ENCODE measurements at places on chromosomes 16 and 17.

DNA sequence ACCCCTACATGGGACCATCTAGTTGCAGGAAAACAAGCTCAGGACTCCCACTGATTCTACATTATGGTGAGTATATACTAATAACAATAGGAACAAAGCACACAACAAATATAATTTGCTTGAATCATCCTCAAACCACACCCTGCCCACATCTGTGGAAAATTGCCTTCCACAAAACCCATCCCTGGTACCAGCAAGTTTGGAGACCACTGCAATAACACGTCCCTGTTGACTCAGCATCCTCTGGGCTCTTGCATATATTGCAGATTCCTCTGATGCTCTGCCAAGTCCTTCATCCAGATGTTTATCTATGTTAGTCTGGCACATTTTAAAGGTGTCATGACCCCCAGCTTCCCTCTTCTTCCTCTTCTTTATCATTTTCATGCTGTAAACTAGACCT is 138.4 kb downstream of the PCTP start:
- no peak for DNase-seq

DNA sequence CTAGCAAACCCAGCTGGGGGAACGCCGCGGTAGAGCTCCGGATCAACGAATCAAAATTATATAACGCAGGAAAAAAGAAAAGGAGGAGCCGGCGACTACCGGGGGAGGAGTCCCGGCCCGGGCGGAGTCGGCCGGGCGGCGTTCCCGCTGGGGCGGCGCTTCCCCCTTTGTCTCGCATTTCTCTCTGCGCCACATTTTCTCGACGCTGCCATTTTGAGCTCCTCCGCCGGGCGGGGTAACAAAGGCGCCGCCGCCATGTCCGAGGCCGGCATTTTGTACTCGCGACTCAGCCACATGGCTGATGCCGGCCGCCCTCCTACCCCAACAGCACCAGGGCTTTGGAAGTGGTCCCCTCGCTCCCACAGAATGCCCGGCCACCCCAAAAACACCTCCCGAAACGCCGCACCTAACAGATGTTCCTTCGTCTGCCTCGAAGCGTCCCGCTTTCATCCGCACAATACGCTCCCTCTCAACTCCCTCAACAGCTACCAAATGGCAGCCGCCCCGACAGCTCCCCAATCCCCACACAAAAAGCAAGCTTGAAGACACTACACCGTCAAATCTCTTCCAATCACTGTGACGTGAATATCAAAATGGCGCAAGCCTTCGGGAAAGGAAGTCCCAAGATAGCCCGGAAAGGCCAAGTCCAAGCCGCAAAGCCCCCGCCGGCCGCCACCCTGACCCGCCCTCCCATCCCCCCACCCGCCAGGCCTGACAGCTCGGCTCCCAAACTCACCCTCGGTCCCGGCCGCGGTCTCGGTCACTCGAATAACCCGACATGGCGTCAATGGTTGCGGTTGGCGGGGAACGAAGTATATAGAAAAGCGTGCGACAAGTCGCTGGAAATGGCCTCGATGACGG is 519 bp downstream of the DDX5 start:
- peak; percentile 93 for DNase-seq

DNA sequence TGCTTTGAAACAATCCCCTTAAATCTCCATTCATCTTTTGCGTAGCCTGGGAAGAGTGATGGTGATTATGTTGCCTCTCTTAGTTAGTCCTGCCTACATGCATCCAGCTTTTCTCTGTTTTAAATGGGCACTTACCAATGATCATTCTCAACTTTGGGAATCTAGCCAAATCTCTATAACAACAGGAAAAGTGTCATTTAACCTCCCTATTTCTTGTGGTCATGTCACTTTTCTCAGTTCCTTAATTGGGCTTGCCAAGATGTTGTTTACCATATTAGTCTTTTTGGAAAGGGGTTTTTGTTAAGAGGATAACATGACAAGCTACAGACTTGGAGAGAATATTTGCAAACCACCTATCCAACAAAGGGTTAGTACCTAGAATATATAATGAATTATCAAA is 15.6 kb upstream of the CLEC10A start:
- DNase-seq = no peak

DNA sequence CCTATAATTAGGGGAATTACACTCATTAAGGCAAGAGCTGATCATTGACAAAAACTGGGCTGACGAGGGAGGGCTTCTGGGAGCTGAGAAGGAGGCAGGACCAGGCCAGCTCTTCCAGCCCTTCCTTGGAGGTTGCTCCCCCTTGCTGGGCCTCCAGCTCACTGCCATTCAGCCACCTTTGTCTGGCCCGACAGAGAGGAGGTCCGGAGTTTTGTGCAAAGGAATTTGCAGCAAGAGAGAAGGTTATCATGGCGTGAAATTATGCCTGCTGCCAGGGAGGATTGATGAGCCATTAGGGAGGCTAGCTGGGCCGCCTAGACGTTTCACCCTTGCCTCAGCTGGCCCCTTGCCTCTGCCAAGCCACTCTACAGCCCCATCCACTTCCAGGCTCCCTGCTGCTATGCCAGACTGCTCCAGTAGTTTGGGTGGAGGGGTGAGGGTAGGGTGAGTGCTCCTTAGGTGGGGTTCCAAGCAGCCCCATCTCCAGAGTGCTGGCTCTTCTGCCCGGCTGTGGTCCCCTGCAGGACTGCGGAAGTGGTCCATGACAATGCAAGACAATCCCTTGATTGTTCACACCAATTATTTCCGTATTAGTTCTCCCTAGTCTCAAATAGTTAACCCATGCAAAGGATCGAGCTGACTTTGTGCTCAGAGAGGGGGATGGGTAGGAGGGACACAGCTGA is 17.1 kb upstream of the PHF12 start:
- DNase-seq = no peak

GRCh38 chr16:53756275-53756996 is 52.5 kb downstream of the FTO start:
- no peak for DNase-seq

DNA sequence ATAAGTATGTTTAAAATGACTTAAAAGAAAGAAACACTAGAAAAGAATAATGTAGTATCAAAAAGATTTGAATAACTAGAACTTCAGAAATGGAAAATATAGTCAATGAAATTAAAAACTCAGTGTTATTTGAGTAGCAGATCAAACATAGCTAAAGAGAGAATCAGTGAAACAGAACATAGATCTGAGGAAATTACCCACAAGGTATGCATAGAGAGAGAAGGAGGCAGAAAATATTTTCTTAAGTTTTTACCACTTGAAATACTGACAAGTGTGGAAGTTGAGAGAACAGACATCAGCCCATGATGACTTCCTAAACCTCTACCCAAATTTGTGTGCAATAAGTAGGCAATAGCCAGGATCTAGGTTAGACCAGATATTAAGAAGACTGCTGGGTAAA is 52.4 kb downstream of the ARHGAP17 start:
- DNase-seq = peak; percentile 1

DNA sequence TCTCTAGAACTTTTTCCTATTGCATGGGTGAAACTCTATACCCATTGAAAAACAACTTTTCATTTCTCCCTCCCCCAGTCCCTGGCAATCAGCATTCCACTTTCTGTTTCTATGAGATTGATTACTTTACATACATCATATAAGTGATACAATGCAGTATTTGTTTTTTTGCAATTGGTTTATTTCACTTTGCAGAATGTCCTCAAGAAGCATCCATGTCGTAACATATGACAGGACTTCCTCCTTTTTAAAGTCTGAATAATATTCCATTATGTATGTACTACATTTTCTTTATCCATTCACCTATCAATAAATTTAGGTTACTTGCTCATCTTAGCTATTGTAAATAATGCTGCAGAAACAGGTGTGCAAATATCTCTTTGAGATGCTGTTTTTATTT is 8.8 kb downstream of the IL21R start:
- peak; percentile 59 for DNase-seq

DNA sequence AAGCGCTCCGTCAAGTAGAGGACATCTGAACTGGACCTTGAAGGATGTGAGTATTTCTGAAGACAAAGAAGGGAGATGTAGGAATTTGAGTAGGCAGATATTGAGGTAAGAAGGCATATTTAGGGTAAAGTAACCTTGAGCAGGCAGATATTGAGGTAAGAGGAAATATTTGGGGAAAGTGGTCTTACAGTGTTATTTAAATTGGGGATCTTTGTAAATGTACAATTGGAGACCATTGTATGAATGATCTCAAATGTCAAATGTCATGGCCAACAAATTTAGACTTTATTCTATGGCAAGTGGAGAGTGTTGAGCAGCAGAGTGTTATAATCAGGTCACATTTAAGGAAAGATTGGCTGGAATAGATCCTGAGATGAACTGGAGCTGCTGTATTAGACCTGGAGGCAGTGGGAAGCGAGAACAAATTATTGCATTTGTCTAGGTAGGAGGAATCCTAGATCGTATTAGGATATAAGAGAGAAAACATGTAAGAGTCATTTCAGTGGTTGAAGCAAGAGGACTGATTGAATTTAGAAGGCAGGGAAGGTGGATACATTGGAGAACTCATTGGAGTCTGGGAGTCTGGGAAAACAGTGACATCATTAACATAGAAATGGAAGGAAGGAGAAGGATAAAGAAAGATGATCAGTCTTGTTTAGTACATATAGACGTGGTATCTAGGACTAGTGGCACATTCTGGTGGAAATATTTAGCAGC is 165.6 kb downstream of the MAP2K6 start:
- DNase-seq = no peak

- no peak for DNase-seq
Observed at GRCh38 chr17:62189377-62189776, 124.3 kb upstream of the MED13 start.

DNA sequence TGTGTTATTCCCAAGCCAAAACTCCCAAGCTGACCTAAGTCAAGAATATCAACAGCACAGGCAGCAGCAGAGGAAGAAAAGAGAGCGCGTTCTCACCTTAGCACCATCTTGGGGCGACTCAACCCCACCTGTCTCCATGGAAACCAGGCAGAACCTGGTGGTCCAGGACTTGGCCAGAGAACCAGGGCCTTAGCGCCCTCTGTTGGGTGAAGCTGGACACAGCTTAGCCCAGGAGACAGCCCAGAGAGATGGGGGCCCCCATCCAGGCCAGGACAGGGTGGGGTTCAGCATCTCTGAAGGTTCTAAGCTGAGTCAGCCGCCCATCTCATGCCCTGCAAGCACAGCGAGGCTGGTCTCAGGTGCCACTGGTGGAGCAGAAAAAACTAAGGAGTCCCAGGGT is 60.1 kb upstream of the TMEM132E start:
- DNase-seq = no peak

GRCh38 chr16:3054965-3055733 is 8.8 kb downstream of the MMP25 start:
- peak; percentile 88 for DNase-seq

GRCh38 chr17:44222112-44222869 is 2.8 kb upstream of the UBTF start:
- peak; percentile 46 for DNase-seq

- DNase-seq = no peak
Observed at GRCh38 chr17:73118139-73118538, 25.7 kb upstream of the SLC39A11 start.

- DNase-seq = peak; percentile 6
Observed at GRCh38 chr17:31310260-31310659, 3.6 kb downstream of the EVI2B start.

- DNase-seq = no peak
Observed at GRCh38 chr17:21204935-21205334, 9.0 kb downstream of the TMEM11 start.

GRCh38 chr17:73747221-73748002 is 103.2 kb upstream of the SDK2 start:
- no peak for DNase-seq

- DNase-seq = no peak
Observed at GRCh38 chr16:27286451-27286850, 17.9 kb upstream of the NSMCE1 start.

GRCh38 chr17:57363998-57364643 is 107.8 kb downstream of the MSI2 start:
- DNase-seq = no peak

- no peak for DNase-seq
Observed at GRCh38 chr16:86775511-86775921, 197.2 kb downstream of the FOXL1 start.

DNA sequence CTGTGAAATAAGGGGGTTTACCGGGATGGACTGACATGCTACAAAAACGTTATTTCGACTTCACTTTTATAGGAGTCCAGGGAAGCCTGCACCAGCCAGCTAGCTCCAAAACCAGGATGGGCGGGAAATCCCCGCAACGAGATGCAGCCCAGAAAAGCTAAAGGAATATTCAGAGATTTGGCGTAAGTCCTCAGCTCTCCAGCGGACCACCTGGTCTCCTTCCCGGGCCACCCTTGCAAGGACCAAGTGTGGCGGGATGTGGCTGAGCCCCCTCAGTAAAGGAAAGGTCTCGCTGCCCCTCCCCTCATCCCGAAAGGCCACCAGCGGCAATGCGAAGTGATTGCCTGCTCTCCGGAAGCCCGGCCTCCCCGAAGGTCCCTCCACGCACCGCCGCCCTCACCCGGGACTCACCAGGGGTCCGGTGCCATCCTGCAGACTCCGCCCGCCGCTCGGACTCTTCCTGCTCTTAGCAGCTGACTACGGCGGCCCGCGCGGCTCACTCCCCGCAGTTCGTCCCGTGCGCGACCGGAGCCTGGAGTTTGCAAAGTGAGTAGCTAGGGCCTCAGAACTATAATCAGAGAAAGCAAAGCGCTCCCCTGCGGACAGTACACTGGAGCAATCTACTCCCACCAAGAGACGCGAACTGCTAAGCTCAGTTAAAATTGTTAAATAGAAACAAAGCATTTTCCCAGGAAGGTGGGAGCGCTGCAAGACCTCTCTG is at the start of gene STX8:
Gene STX8, minus strand, starts transcription at position 440 of the 721 bp plus-strand sequence. Its CDS starts 12 bp downstream, at position 428.
- DNase-seq = peak; percentile 56

DNA sequence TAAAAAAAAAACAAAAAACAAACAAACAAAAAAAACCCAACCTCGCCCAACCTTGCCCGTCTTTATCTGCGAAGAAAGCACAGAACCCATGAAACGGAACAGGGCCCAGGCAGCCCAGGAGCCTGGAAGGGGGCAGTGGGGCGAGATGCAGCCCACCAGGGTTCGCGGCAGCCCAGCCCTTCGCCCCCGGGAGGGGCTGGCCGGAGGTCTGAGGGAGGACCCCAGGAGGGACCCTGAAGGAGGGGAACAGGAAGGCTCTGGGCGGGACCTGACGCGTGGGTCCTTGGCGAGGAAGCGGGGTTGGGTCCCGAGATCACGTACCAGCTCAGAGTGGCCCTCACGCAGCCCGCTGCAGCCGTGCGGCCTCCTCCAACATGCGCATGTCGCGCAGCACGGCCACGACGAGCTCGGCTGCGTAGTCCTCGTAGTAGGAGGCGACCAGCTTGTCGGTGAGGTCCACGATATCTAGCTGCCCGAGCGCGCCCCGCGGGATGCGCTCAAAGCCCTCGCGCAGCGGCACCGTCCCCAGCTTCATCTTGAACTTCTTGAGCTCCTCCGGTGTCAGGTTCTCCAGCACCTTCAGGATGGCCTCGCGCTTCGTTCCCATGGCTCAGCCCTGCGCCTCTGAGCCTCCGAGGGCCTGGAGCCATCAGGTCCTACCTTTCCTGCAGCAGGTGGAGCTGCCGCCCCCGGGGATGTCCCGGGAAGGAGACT is at the start of gene PYDC1:
Gene PYDC1, minus strand, starts transcription at position 714 of the 714 bp plus-strand sequence. Its CDS starts 107 bp downstream, at position 607.
- no peak for DNase-seq

Measured in AML-193 (cell line).